ENCODE measurements at places on chromosomes 7 and 10.

GRCh38 chr7:154960063-154960790 is 42.7 kb downstream of the PAXIP1 start:
- DNase-seq: no peak

- no peak for DNase-seq
Measured at GRCh38 chr10:58741673-58742072, 229.0 kb downstream of the BICC1 start.

DNA sequence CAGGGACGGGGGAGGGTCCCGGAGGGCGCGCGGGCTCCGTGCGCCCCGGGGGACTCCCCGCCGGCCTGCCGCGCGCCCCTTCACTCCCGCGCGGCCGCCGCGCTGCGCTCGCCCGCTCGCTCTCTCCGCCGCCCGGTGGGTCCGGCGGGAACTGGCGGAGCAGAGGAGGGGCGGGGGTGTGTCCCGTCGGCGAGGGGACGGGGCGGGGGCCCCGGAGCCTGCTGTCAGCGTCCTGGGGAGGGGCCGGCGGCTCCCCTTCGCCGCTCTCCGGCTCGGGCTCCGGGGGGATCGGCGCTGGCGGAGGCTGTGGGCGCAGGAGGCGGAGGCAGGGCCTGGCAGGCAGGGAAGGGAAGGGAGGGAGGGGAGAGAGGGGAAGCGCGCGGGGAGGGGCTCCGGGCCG is at the start of gene SH3PXD2A:
TSS of gene SH3PXD2A (minus strand) at position 153 of the 400 bp plus-strand sequence. CDS start 310 bp downstream, outside the sequence.
- DNase-seq: no peak

DNA sequence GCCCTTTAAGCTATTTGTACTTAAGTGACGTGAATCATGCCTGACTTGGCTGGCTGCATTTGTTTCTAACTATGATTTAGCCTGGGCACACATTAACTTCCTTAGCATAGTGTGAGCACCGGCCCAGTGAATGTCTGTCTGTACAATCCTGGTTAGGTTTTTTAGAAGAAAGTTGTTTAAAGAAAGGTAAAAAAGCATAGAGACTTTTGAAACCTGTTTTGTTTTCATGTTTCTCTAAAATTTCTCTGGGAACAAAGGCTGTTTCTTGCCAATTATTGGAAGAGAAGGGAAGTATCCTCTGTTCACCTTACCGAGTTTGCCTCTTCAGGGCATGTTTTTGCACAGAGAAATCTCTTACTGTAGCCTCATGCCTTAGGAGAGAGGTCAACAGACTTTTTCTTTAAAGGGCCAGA is 42.9 kb upstream of the MET start:
- no peak for DNase-seq

DNA sequence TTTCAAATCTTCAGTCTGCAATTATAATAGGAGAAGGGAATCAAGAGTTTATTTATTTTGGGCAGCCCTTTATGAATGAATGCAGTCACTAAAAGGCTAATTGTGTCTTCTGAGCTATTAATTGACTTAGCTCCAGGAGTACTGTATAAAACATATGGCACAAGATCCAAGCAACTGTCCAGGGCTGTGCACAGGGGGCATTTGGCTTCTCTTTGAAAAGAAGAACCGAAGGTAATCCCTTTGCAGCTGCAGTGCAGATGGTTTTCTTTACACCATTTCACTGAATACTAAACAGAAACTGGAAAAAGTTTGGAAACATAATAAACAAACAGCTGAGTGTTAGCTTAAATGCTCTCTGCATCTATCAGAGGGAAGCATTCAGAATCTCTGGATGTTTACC is 282.6 kb upstream of the LRRN3 start:
- no peak for DNase-seq

Data from effector CD4-positive, alpha-beta T cell (primary cell).